Stimulated activated naive CD4-positive, alpha-beta T cell (primary cell): ENCODE measurements at places on chromosomes 5 and 9.

- DNase-seq, result no peak
Measured at GRCh38 chr5:103923616-103924168, 361.1 kb upstream of the NUDT12 start.

GRCh38 chr9:120710110-120710981, 3.9 kb downstream of the MEGF9 start:
- DNase-seq, result no peak

DNA sequence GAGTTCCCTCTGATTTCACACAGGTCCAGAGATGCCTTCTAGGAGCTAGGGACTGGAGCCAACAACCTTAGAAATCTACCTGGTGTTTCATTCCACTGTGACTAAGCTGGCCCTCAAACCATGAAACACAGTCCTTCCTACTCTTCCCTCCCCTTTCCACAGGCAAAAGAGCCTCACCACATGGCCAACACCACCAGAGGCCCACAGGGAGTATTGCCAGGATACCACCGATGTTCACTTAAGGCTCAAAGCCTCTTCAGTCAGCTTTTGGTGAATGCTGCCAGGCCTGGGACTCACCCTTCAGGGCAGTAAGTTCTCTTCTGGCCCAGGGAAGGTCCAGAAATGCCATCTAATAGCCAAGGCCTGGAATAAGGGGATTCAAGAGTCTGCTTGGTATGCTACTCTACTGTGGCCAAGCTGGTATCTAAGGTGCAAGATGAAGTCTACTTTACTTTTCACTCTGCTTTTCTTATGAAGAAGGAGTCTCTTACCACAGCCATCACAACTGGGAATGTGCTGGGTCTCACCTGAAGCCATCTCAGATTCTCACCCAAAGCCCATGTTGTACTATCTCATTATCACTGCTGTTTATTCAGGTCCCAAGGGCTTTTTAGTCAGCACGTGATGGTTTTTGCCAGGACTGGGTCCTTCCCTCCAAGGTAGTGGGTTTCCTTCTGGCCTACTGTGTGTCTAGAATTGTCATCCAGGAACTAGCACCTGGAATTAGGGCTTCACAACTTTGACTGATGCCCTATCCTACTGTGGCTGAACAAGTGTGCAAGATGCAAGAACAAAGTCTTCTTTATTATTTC, 1018.4 kb downstream of the TAF11L14 start:
- no peak for DNase-seq

DNA sequence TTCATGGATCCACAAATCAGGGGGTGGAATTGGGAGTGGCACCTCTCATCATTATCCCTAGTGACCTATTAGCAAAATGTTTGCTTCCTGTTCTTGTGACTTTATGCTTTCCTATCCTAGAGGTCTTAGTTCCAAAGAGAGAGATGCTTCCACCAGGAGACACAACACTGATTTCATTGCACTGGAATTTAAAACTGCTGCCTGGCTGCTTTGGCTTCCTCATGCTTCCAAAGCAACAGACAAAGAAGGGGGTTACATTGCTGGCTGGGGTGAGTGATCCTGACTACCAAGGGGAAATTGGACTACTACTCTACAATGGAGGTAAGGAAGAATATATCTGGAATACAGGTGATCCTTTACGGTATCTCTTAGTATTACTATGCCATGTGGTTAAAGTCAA, 69.2 kb upstream of the SH3GL2 start:
- DNase-seq, result no peak

DNA sequence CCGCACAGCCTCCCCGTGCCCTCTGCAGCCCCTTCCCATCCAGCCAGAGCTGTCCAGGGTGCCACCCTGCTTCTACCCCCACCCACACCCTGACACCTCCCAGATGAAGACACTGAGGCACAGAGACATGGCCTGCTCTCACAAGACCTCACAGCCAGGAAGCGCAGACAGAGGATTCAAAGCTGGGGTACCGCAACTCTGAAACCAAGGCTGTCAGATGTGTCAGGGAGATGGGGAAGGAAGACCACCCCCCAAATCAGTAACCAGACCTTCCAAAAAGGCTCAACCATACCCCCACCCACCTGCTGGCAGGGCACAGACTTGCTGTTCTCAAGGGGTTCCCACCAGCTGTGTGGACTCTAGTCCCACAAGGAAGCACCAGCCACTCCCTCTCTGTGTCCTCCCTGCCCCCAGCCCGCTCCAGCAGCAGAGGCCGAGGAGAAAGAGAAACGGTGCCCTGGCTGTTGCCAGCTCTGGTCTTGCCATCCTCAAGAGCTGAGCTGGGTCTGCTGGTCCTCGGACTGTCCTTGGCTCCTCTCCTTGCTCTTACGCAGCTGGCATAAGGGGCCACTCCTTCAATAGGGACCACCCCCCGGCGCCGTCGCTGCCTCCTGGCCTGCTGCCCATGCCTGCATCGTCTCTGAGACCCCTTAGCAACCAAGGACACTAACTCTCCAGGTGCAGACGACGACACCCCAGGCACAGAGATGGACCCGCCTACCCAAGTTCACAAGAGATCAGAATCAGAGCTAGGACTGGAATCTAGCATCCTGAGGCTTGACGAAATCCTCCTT, 699 bp downstream of the AKNA start:
- peak; percentile 59 for DNase-seq

- DNase-seq, result no peak
Measured at GRCh38 chr5:156052656-156053055, 274.3 kb upstream of the SGCD start.

DNA sequence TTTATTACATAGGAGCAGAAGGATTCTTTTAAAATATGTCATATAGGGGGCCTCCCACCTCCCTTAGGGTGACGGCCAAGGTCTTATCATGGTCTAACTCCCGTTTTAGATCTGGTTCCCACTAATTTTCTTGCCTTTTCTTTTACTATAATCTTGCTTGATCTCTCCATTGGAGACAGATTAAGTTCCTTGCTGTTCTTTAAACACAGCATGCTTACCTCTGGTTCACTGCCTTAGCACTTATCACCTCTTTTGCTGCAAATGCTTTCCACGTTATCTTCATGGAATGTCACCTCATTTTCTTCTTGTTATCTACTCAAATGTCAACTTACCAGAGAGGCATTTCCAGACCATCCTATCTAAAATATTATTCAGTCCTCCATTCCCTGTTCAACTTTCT, 1047.6 kb downstream of the TLE4 start:
- DNase-seq, result no peak

DNA sequence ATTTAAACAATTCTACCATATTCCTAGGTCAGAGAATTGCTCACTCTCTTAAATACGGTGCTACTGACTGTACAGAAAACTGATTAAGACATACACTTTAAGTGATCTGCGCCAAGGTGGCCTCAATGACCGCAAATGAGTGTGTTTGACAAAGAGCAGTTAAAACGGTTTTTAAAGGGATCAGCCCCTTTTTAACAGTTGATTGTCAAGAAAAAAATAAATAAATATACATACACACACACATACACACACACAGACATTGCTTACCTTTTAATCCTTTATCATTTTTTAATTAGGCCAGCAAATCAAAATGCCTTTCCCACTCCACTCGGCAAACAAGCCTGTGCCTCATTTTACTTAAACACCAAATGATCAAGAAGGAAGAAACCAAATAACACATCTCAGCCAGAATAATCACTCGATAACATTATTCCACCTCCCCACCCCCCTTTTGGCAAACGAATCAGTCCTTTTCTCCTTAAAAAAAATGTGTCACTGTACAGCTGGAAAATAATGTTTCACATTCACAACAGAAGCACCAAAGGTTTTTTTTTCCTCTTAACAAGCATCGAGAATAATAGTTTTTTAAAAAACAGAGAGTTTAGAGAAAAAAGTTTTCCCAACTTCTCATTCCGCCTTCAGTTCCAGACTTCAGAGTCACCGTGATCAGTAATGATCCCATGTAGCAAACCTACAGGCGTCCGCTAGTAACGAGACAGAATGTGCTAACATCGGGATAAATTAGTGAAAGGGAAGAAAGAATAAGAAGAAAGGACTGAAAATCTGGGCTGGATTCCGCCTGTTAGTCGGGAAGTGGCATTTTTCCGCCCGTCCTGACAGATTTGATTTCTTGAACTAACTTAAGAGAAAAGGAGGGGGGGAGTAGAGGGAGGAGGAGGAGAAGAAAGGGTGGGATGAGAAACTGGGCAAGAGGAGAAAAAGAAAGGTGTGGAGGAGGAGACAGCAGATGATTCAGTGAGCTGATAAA, at the start of gene ZNF608:
TSS of gene ZNF608 (minus strand) at position 712 of the 988 bp plus-strand sequence. CDS start 1,650 bp downstream, outside the sequence.
- DNase-seq, result no peak

GRCh38 chr9:117464941-117465616, 50.2 kb upstream of the ASTN2 start:
- no peak for DNase-seq
